ENCODE measurements at places on chromosomes 16 and 17.
A peak's percentile ranks its signal among the peaks of the same experiment; 100 is the strongest.

- DNase-seq: no peak
Measured at GRCh38 chr16:48960830-48961229, 320.8 kb downstream of the CBLN1 start.

DNA sequence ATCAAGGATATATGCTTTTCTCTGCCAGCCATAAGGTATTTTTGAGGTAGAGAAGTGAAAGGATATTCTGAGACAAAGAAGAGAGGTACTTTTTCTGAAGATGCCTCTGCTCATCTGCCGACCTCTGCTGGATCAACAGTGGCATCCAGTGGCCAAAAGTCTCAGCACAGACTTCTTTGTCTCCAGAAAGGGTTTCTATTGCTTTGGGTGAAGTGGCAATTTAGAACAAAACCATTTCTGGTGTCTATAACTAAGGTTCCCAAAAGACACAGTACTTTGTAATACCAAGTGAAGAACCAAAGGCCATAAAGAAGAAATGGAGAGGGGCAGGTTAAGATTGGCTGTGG lies 155.2 kb upstream of the C17orf78 start:
- peak; percentile 34 for DNase-seq

DNA sequence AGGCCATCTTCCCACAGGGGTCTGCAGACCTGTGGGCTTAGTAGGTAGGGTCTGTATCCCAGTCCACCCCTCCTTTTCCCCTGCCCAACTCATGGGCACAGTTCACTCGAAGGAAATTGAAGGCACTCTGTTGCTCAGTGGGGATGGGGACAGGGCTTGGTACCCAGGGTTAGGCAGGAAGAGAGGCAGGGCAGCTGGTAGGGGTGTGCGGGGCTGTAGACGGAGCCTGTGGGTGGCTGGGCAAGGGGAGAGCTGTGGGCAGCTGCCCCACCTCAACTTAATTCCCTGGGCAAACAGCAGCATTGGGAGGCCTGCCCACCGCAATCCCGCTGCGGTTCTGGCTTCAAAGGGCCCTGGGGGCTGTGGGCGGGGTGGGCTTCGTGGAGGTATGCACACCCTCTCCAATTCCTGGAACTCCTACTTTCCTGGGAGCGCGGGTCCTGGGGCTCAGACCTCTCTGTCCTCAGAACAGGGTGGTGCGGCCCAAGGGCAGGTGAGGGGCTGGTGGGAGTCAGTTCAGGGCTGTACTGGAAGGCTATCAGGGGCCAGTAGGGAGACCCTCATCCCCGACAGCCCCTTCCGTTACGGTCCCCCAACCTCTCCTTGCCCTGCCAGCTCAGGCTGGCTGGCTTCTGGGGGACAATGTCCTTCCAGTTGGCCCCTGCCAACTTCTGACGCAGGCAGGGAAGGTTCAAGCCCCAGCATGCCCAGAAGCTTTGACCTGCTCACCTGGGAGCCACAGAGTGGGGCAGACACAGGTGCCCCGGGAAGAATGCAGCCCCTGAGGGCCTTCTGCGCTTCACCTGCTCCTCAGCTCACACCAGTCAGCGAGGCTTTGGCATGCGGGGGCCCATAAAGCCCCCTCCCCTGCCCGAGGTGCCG lies 9.1 kb downstream of the FOXJ1 start:
- no peak for DNase-seq

GRCh38 chr17:55286681-55287589 lies 22.2 kb downstream of the HLF start:
- peak; percentile 47 for DNase-seq

GRCh38 chr16:46428108-46429061 lies 192.8 kb downstream of the SHCBP1 start:
- no peak for DNase-seq

DNA sequence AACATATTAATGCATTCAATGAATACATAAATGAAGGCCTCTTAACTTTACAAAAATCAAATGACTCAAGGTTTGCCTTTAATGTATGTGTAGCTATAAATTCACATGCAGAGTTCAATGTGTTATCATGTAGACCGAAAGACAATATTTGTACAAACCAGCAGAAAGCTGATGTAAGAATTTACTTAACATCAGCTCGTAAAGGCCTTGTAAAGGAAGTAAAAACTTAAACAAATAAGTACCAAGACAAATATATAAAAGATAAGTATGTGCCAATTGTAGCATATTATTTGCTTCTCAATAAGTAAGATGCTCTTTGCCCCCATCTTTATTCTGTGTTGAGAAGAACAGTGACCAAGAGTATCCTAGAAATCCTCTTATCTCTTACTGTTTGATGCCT lies 105.7 kb downstream of the SYCE1L start:
- no peak for DNase-seq

DNA sequence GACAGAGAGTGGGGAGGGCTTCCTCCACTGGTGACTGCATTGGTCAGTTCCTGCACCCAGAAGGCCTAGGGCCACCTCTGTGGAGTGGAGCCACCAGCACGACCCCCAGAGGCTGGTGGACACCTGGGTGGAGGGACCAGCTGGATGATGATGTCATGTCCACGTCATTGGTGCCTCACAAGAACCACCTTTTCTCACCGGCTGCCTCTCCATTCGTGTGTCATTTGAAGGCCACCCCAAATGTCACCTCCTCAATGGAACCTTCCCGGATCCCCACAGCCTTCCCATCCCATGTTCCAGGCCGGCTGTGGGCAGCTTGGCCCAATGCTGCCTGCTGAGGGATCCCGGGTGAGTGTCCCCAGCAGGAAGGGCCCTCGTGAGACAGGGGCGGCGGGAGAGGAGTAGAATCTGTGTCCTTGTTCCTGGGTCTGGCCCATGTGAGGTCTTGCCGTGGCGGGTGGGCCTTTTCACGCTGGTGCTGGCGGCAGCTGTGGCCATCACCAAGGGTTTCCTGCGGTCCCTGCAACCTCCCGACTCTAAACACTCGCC lies 9.1 kb upstream of the CHMP6 start:
- no peak for DNase-seq

DNA sequence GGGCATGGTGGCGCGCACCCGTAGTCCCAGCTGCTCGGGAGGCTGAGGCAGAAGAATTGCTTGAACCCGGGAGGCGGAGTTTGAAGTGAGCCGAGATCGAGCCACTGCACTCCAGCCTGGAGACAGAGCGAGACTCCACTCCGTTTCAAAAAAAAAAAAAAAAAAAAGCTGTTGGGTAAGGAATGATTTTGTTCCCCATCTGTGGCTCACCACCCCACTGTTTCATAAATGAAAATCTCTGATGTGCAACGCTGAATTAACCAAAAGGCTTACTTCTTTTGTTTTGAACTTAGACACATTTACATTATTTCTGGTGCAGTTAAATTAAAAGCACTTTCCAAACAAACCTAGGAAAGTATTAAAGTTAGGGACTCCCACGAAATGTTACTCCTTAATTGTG lies 1.2 kb upstream of the METTL9 start:
- DNase-seq: no peak
